ENCODE measurements at places on chromosomes 3 and 15. TPM values are rescaled to one million over a fixed set of nuclear protein-coding genes. Genes with fewer than 3 reads are reported as not detected.

DNA sequence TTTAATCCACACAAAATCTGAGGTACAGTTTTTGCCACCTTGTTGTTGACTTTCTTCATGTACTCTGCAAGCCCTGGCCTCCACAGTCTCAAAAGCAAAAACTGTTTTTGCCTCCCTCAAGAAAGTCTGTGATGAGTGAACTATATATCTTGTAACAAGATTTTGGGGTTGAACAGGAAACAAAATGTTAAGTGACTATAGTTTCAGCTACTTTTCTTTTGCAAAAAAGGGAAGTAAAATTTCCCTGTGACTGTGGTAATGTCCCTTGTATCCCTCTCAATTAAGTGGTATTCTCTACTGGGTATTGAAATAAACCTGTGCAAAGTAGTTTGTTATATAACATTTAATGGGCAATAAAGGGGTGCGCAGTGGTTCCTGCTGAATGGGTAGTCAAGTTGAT lies 21.3 kb upstream of the SCAANT1 start:
- no peak for DNase-seq

GRCh38 chr15:89500397-89501270 lies 4.3 kb upstream of the RHCG start:
- DNase-seq = no peak

DNA sequence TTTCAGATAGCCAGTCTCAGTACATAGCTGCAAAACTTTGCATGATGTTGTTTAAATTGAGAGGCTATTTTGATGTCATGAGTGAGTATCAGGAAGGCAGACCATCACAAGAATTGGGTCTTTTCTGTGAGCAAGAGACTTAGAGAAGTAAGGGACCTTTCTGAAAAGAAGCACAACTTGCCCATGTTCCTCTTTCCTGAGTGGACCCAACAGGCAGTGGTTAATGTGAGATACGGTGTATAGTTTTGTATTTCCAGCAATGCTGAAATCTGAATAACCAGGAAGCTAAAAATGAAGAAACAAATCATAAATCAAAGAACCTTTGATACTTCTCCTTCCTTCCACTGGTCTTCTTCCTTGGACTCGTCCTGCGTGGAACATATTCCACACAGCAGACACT lies 25.1 kb downstream of the MCTP2 start:
- no peak for DNase-seq

The A4GNT gene
- not detected for total RNA-seq

The IDH3A gene
- total RNA-seq = 95.0 TPM

All from NCI-H460 (cell line).